ENCODE measurements at places on chromosomes 12 and 14. TPM values are rescaled to one million over a fixed set of nuclear protein-coding genes. Genes with fewer than 3 reads are reported as not detected.

Gene ATP6V1D
- total RNA-seq = 63.1 TPM

Gene HOXC6
- 0.58 TPM for total RNA-seq

Gene MSI1
- total RNA-seq = not detected

Gene OR4K2
- not detected for total RNA-seq

Gene PRB2
- not detected for total RNA-seq

Gene ANKRD33
- 0.95 TPM for total RNA-seq

Gene NYNRIN
- total RNA-seq = 42.8 TPM

Gene KRT80
- total RNA-seq = 23.7 TPM

Gene SRRM4
- not detected for total RNA-seq

Gene ARHGAP9
- not detected for total RNA-seq

Gene ARPC3
- 308 TPM for total RNA-seq

Gene GPRC5A
- 17.6 TPM for total RNA-seq

Gene ZNF385A
- 7.9 TPM for total RNA-seq

Gene FLRT2
- total RNA-seq = 202 TPM

Gene GRIN2B
- not detected for total RNA-seq

Gene GPR84
- not detected for total RNA-seq

Gene CCDC77
- 12.9 TPM for total RNA-seq

Gene SPIC
- not detected for total RNA-seq

Gene DACT1
- 0.37 TPM for total RNA-seq

Gene BICDL1
- not detected for total RNA-seq

Gene GALNT9
- total RNA-seq = not detected

Gene SLC4A8
- 9.7 TPM for total RNA-seq

Gene DHH
- total RNA-seq = 3.9 TPM

Gene MMP19
- 0.31 TPM for total RNA-seq

Gene TIMM9
- 38.0 TPM for total RNA-seq

Gene SMIM10L1
- 10.8 TPM for total RNA-seq

Gene NPAS3
- total RNA-seq = 0.13 TPM

Gene GSG1
- total RNA-seq = not detected

Gene CIT
- total RNA-seq = 61.8 TPM

Gene VRTN
- not detected for total RNA-seq

Gene MIP
- total RNA-seq = not detected

Gene RDH12
- total RNA-seq = not detected

Gene PLCZ1
- not detected for total RNA-seq

Gene CABP1
- 0.32 TPM for total RNA-seq

Gene LUM
- 1.9 TPM for total RNA-seq

Gene IRAK3
- total RNA-seq = 7.4 TPM

Gene RAD51B
- 19.0 TPM for total RNA-seq

Gene FGD6
- 14.0 TPM for total RNA-seq

Gene SLCO1B1
- total RNA-seq = not detected

Gene DIO2
- not detected for total RNA-seq

Measured in endothelial cell of umbilical vein (primary cell).